NCI-H2081 (cell line): ENCODE measurements at places on chromosomes 3 and 15.

GRCh38 chr15:53830707-53831386, 71.4 kb upstream of the WDR72 start:
- no peak for DNase-seq

DNA sequence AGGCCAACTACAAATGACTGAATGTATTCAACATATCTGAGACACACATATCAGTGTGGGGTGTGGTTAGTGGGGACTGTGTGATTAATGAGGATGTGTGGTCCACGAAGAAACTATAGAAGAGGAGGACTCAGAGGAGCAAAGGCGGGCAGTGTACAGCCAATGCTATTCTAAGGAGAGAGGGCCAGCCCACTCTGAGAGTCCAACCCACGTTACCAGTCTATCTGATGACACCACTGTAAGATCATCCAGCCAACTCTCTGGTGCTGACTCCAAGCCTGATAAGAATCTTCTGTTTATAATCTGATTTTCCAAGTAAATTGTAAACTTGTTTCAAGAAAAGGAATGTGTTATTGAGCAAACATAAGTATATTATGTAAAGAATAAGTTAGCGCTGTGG, 47.2 kb downstream of the MCF2L2 start:
- peak; percentile 53 for DNase-seq

GRCh38 chr3:111859061-111859973, at the start of gene PHLDB2:
Gene PHLDB2, plus strand, starts transcription at chr3:111859265. Its CDS starts 24,813 bp downstream, at chr3:111884078.
- peak; percentile 37 for DNase-seq

DNA sequence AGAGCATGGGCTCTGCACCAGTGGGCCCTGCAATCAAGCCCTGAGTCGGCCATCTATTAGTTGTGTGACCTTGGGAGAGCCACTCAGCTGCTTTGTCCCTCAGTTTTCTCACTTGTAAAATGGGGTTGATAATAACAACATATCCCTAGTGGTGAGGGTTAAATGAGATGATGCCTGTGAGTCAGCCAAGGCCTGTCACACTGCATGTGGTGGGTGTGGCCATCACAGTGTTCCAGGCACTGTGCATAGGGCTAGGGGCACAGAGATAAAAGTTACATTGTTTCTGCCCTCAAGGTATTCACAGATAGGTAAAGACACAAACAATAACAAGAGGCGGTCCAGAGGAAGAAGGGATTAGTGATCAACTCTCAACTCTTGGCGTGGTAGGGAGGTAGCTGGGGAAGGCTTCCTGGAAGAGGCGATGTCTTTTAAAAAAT, 19.5 kb downstream of the SMAD6 start:
- DNase-seq, result no peak

DNA sequence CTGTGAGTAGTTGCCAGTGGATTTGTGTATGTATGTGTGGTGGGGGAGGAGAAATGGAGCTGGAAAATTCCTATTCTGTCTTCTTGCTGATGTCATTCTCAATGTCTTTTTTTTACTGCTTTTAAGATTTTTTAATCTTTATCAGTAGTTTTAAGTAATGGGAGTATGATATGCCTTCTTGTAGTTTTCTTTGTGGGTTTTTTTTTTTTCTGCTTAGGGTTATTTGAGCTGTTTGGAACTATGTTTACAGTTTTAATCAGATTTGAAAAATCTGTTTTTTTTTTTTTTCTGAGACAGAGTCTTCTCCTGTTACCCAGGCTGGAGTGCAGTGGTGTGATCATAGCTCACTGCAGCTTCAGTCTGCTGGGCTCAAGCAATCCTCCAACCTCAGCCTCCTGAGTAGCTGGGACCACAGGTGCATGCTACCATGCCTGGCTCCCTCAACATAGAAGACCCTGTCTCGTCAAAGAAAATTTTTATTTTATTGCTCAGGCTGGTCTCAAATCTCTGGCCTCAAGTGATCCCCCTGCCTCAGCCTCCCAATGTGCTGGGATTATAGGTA, 37.1 kb downstream of the RPL39L start:
- no peak for DNase-seq

DNA sequence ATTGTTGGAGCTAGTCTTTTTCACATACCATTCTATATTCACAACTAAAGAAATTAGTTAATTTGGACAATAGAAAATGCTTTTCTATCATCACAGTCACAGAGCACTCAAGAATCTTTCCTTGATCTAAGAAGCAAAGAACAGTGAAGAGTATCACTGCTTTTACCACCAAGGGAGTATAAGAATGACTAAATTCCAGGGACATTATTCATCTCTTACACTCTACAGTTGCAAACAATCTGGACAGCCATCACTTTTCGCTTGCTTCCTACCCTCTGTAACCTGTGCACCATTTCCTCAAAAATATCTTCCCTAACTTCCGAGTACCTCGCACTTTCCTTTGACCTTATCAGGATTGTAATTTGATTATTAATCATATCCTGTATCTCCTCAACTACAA, 359.5 kb upstream of the TMCO5A start:
- no peak for DNase-seq

DNA sequence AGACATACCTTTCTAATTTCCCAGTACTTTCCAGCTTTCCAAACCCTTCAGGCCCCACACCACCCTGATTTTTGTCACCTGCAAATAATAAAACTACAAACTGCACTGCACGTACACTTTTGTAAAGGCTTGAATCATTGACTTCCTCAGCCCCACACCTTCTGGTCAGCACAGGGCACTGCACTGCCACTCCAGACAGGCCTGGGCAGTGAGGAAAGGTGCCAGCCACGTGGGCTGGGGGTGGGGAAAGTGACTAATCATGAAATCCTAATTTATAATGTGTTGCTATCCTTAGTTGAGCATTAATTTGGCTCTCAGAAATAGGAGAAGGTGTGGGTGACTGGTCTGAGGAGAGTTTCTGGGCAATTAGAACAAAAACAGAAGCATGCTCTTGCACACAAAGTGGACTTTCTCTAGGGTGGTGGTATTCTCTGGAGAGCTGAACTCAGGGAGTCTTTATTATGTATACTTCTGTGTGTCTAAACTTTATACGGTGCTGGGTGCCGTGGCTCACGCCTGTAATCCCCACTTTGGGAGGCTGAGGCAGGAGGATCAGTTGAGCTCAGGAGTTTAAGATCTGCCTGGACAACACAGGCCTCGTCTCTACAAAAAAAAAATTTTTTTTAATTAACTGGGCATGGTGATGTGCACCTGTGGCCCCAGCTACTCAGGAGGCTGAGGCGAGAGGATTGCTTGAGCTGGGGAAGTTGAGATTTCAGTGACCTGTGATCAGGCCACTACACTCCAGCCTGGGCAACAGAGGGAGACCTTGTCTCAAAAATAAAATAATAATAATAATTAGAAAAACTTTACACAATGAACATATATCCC, 58.2 kb upstream of the FLNB start:
- DNase-seq, result no peak

DNA sequence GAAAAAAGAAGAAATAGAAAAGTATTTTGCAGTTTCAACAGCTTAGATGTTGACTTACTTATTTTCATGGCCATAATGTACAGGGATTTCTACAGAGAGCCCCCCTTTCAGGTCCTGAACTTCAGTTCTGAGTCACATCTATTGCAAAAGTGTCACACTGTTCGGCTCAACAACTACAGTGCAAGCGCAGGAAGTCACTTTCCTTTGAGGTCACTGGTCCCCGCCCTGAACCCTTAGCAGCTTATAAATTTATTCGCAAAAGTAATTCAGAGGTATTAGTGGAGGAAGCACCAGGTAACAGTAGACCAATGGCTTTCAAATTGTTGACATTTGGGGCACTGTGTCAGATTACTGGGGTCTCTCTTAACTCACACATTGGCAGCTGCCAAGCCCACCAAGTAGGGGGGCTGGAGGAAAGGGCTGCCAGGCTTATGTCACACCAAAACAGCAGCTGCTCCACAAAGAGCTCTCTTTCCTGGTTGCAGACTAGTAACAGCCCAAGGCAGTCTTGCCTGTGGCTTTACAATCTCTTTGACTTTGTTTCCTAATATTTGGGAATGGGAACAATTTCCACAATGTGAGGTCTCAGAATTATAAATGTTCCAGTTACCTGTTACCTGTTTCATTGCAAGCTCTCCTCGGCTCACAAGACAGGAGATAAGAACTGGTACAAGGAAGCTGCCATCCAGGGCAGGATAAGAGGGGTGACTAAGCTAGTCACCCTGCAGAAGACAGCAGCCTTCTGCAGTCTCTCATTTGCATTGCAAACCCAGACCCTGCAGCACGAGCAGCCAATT, 130.2 kb upstream of the STRIT1 start:
- DNase-seq, result no peak

GRCh38 chr3:14703791-14704190, 28.9 kb downstream of the C3orf20 start:
- DNase-seq, result no peak

- DNase-seq, result no peak
Observed at GRCh38 chr3:124037326-124037725, 45.4 kb upstream of the ROPN1 start.

DNA sequence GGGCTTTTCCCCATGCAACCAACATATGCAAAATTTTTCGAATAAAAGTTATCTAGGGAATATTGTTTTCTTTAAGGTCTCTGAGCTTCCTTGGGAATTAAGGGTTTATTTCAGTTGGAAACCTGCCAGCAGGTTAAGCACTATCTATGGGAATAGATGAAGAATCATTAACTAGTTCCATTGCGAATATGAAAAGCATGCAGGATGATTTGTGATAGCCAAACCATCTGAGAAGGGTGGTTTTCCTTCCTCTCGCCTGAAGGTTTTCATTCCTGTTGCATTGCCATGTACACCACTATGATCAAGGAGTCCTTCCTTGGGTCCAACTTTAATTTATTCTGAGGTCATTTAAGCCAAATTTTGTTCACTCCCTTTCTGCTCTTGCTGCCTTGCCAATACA, 184.9 kb downstream of the NR2F2 start:
- no peak for DNase-seq

DNA sequence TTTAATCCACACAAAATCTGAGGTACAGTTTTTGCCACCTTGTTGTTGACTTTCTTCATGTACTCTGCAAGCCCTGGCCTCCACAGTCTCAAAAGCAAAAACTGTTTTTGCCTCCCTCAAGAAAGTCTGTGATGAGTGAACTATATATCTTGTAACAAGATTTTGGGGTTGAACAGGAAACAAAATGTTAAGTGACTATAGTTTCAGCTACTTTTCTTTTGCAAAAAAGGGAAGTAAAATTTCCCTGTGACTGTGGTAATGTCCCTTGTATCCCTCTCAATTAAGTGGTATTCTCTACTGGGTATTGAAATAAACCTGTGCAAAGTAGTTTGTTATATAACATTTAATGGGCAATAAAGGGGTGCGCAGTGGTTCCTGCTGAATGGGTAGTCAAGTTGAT, 21.3 kb upstream of the SCAANT1 start:
- DNase-seq, result no peak

DNA sequence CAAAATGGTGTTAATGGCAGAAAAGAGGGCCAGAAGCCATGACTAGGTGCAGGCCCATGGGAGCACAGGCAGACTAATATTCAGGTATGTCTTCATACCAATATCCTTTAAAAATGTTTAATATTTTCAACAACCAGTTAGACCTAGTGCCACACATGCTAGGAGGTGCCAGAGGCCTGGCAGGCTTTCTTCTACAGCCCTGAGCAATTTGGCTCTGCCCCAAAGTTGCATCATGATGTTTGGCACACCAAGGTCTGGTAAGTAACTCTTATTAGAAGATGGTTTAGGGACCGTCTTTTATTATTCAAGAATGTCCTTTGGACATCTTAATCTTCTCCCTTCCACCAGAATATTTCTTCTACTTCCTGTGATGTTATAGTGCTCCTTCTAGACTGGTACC, 34.8 kb downstream of the MITF start:
- no peak for DNase-seq

DNA sequence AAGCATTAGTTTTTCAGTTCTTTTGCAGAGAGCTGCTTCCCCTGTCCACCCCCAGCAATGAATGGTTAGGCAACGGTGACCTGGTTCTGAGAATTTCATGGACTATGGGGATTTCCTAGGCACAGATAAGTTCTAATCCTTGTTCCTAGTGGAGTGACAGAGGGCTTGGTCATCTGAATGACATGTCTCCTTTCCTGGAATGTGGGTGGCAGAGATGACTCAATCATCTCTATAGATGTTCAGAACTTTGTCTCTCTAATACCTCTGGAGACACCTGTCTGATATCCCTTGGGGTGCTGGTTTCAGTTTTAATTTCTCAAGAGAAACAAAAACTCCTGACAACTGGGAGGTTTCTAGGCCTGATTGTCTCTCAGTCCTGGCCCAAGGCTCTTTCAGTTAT, 10.4 kb downstream of the PLA2G4E start:
- DNase-seq, result no peak
